ENCODE measurements at places on chromosomes 11 and 22.

DNA sequence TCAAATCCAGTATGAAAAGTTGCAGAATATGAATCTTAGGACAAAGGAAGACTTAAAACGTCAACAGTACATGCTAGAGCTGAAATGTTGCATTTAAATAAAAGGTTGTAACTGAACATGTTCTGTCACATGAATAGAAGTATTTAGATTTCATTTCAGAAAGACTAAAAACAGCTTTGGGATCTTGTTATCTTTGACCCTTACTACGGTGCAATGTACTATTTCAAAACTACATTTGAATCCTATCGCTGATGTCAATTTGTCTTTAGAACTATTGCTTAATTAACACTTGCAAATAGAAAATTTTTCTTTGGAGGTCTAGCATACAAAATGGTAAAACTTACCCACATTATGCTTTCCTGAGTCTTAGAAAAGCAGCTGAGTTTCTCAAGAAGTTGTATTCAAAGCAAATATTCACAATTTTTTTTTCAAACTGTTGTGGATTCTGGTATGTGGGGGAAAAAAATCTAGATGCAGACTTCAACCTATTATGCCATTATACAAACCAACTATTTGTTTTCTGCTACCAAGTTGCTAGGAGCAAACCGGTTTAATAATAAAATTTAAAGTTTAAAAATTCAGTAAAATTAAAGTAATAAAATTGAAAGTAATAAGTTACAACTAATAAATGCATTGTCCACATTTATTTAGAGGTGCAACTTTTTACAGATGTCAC is 25.4 kb downstream of the CSTF3 start:
- DNase-seq, result no peak

DNA sequence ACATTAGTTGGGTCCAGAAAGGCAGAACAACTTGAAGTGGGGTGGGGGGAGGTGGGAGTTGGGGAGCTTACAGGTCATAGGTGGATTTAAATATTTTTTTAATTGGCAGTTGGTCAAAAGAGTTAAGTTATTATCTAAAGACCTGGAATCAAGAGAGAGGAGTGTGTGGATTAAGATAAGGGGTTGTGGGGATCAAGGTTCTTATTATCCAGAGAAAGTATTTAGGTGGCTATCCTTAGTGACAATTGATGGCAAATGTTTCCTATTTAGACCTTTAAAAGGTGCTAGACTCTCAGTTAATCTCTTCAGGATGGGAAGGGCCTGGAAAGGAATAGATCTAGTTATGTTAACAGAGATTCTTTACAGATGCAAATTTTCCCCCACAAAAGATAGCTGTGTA is 120.7 kb upstream of the OR9Q1 start:
- no peak for DNase-seq

- no peak for DNase-seq
These were observed 791.2 kb upstream of the FAT3 start for GRCh38 chr11:91433284-91434010.

- no peak for DNase-seq
These were observed 468 bp downstream of the DDIAS start for GRCh38 chr11:82901922-82902485.

GRCh38 chr11:6305297-6305696 is 15.0 kb downstream of the CAVIN3 start:
- DNase-seq, result no peak

DNA sequence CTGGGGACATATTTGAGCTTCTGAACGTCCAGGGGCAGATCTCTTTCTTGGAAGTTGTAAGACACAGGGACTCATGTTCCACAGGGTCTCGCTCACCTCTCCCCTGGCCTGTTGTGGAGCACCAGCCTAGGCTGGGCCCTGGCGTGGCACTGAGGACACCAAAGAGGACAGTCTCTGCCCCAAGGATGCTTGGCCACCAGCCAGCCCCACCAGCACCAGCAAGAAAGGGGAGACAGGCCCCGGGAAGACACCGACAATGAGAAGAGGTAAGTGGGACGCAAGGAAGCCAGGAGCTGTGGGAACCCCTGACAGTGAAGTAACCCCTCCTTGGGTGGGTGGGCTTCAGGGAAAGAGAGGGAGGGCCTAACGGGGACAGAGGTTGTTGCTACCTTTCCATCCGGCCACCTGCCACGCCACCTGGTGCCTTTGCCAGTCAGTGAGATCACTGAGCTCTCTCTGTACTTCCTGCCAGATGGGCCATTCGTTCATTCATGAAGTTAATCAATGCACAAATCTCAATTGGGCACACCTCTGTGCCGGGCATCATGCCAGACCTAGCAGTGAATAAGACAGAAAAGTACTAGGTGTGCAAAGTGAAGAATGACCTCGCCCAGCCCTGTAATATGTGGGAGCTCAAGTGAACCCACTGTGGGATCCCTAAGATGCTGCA is 11.1 kb downstream of the APOL5 start:
- no peak for DNase-seq

DNA sequence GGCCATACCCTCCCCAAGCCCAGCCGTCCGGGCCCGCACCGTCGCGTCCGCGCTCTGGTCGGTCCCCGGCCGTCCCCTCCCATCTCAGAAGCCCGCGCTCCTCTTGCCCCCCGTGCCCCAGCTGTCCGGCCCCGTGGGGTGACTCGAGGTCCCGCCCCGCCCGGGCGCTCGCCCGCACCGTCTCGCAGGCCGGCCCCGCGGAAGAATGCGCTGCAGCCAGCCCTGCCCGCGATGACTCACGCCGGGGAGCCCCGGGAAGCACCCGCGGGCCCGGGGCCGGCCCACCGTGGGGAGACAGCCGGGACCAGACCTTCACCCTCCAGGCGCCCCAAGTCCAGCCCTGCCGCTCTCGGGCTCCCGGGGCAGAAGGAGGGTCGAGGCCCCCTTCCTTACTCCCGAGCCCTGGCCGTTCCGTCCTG is 320 bp upstream of the PHLDA2 start:
- no peak for DNase-seq

DNA sequence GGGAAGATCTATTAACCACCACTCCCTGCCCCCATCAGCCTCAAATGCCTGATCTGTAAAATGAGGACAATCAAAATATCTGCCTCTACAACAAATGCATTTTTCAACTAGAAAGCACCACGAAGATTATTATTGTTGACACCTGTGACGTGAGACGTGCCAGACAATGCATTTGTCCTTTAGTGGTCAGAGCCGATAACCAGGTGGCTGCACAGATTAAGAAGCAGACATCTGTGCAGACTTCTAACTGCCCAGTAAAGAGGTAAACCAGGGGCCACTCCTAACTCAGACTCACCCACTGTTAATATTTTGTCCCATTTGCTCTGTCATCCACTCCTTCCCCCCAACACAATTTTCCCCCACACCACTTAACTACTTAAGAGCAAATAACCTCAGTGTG is 11.7 kb downstream of the PLEKHA7 start:
- no peak for DNase-seq

DNA sequence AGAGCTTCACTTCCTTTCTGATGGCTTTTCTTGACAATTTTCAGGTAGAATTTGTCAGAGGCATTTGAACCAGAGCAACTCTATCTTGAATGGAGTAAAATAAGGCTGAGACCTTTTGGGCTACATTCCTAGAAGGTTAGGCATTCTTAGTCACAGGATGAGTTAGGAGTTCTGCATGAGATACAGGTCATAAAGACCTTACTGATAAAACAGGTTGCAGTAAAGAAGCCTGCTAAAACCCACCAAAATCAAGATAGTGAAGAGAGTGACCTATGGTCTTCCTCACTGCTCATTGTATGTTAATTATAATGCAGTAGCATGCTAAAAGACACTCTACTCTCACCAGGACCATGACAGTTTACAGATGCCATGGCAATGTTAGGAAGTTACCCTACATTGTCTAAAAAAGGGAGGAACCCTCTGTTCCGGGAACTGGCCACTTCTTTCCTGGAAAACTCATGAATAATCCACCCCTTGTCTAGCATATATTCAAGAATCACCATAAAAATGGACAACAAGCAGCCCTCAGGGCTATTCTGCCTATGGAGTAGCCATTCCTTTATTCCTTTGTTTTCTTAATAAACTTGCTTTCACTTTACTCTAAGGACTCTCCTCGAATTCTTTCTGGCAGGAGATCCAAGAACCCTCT is 1519.7 kb upstream of the TENM4 start:
- DNase-seq, result no peak
